ENCODE measurements at places on chromosomes 16 and 17.

GRCh38 chr17:38877130-38877851, 7.4 kb downstream of the LASP1 start:
- DNase-seq, result no peak

DNA sequence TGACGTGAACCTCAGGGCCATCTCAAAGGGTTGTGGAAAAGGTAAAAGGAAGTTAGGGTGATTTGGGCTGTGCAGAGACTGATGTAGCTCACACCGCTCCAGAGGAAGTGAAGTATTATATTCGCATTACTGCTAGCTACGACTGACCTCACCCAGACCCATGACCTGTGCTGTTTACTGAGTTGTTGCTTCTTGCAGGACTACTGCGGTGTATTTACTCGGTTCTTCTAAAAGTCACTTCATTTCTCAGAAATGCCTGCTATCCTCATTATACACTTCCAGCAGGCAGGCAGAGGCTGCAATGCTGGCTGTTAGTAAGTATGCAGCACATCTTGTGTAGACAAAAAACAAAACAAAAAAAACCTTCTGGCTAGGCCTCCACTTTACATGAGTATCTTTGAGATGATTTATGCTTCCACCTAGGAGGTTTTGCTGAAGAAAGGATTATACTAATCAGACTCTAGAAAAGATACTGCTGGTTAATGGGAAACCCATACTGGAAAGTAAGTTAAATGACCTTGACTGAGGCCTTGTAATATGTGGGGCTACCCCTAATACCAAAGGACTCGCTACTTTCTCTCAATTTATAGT, 76.0 kb downstream of the CREBBP start:
- DNase-seq, result no peak

DNA sequence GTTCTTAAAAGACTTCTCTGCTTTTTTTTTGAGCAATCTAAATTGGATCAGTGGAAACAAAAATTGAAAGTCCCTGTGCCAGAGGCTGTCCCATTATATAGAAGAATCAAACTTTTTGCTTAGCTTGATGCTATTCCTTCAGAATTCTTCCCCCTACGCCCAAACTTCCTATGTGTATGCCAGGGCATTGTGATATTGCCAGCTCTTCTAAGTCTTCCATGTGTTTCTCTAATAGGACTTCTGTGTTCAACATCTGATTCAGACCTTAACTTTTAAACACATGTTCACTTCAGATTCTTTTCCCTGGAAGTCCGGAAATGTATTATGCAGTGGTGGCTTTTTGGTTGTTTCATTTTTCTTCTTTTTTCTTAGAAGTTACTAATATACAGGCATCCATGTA, 18.7 kb downstream of the PTRH2 start:
- no peak for DNase-seq

DNA sequence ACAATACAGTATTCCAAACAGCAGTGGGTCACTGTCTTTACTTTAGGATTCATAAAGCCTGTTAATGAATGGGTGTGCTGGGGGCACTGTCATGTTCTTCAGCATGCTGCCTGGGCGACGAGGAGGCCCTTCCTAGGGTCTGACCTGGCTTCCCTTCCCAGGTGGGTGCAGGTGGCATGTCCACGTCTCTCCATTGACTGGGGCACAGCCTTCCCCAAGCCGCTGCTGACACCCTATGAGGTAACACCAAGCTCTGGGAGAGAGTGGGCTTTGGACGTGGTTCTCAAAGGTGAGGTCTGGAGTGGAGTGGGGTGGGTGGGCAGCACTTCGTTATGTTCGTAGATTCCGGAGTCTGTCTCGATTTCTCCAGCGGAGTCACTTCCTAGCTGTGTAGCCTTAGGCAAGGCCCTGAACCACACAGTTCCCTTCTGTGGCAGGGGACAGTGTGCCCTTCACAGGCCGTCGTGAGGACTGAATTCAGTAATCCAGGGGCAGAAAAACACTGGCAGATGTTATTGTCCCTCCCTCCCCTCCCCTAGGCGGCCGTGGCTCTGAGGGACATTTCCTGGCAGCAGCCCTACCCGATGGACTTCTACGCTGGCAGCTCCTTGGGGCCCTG, 771 bp upstream of the OVCA2 start:
- DNase-seq, result no peak

DNA sequence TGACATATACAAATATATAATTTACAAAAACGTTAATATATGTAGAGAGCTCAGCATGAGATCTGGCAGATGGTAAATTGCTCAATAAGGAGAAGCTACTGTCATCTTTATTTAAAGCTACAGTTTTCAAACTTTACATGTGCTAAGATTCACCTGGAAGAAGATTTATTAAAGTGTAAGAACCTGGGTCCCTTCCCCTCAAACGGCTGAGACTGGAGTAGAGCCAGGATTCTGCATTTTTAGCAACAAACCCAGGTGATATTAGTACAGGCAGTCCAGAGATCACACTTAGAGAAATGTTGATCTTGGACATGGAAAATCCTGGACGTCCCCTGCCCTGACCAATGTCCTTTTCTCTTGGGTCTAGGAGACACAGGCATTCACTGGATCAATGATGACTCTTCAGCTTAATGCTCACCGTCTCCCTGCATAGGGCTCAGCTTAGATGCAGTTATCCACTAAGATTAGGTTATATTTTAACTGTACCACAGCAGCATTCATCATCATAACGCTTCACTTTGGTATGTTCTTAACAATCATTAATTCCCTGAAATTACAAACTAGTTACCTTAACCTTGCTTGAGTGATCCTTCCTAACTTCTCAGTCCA, 20.4 kb downstream of the CDR2 start:
- DNase-seq, result no peak

DNA sequence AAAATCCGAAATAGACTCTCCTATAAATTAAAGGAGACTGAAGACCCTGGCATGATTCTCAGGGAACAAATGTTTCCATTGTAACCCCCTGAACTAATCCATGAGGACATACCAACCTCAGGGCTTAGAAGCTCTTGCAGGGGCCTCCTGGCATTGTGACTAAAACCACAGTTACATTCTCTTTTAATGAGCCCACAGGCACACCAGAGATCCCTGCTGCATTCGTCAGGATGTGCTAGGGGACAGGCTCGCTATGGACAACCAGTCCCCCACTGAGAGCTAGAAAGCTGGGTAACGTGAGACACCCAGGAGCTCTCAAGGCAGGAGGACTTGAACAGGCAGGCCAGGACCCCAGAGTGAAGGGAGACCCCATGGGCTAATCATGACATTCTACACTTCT, 140.6 kb upstream of the TNRC6C start:
- no peak for DNase-seq

All from stimulated activated CD8-positive, alpha-beta memory T cell treated with anti-CD3 and anti-CD28 coated beads, Interleukin-4, amount 100 ng/mL, for 4 hours (primary cell).